Cardiac fibroblast (primary cell): ENCODE measurements at places on chromosomes 11 and 22.
A peak's percentile ranks its signal among the peaks of the same experiment; 100 is the strongest.

GRCh38 chr22:17489101-17489500 is 74.2 kb upstream of the SLC25A18 start:
- no peak for DNase-seq

- peak; percentile 90 for DNase-seq
Measured at GRCh38 chr22:37186228-37186996, 1.6 kb downstream of the C1QTNF6 start.

DNA sequence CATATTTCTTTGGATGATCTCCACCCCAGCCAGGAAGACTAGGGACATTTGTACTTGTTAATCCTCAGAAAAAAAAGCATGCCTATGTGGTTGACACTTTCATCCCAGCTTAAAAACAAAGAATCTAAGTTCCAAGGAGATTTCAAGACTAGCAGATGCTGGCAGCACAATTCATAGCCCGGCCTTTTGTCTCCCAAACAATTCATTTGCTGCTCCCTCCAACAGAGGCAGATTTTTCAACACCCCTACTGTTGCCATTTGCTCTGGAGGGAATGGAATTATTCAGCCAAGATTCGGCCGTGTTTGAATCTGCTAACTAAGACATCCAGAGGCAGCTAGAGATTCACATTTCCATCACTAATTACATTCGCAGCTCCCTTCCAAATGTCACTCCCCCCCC is 15.3 kb downstream of the P2RX3 start:
- no peak for DNase-seq

GRCh38 chr11:131894615-131895544 is 524.5 kb downstream of the NTM start:
- DNase-seq = no peak

GRCh38 chr11:17609291-17610084 is 62.4 kb downstream of the OTOG start:
- DNase-seq = no peak

GRCh38 chr22:41831383-41831782 is 1.5 kb upstream of the SREBF2 start:
- DNase-seq = peak; percentile 26

GRCh38 chr11:69221086-69221485 is 65.4 kb downstream of the SMIM38 start:
- DNase-seq = no peak

DNA sequence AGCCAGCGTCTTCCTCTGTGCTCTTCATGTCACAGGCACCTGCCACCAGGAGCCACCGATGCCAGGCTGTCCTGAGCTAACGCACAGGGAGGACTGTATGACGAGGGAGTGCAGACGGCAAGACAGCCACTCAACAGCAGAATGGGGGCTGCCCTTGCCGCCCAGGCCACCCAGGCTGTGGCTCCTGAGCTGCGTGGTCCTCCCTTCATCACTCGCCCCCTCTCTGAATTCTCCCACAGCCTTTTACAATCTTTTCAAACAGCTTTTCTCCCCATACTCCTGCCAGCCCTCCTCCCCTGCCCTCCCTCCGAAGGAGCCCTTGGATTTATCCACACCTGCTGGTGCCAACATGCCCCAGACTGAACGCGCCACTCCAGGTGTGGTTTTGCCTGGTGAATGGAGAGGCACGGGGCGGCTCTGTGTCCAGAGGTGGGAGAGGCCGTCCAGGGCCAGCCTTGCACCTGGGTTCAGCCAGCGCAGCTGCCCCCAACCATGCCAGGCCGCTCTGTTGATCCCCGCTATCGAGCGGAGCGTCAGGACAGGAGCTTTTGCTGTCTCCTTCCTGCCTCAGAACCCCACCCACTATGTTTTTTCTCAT is 22.0 kb downstream of the OVOL1 start:
- no peak for DNase-seq

DNA sequence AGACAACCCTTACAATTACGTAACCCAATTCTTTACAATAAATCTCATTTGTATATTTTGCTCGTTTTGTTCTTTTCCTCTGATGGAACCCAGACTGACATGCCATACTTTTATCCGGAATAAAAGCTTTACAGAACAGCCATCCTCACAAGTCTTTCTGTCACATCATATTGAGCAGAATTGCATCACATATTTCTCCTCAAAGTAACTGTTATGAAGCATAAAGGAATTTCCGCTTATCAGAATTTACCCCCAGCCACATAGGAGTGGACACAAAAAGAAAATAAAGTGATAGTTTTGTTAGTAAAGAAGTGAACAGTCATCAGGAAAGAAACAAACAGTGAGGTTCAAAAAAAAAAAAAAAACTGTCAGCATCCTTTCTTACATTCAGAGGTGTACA is 539.5 kb upstream of the LUZP2 start:
- no peak for DNase-seq

GRCh38 chr11:221539-221938 is 14.0 kb downstream of the RIC8A start:
- DNase-seq = no peak

DNA sequence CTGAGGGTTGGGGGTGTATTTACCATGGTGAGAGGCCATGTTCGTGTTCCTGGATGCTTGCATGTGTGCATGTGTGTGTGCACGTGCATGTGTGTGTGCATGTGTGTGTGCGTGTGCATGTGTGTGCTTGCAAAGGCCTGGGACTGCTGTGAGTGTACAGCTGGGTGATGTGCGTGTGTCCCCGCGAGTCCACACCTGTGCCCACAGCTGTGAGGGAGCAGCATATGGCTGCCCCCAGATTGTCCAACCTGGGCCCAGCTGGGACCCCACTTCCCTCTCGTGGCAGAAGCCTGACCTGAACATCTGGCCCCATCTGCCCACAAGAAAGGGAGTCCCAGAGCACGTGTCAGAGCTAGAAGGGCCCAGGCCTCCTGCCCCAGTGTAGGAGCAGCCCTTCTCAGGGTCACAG is 8.4 kb upstream of the CD248 start:
- no peak for DNase-seq

DNA sequence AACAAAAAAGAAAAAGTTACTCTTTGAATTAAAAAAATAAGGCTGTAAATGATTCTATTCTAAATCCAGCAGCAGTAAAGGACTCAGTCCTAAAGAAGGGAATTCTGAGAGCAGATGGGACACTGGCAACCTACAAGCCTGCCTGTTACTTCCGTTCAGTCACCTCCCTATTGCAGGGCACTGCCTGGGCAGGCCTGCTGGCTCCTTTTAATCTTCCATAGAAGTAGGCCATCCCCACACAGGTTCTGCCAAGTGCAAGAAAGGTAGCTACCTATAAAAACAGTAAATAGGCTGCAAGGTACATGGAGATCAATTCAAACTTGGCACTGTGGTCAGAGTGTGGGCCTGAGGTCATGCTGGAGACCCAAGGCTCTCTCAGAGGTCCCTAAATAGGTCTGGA is 136.4 kb downstream of the TRIM44 start:
- DNase-seq = no peak

DNA sequence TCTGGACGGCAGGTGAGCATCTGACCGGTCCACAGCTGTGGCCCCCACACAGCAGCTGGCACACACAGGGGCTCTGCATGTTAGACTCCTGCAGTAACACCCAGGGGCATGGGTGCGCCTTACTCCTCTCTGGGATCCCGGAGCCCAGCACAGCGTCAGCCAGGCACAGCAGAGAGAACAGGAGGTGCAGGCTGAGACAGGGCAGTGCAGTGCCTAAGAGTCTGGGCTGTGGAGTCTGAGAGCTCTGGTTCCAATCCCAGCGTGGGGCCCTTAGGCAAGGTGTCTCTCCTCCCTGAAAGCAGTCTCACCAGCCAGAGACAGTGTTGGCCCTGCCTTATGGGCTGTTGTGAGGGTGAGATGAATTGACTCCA is 2.3 kb downstream of the NUDT8 start:
- DNase-seq = no peak

DNA sequence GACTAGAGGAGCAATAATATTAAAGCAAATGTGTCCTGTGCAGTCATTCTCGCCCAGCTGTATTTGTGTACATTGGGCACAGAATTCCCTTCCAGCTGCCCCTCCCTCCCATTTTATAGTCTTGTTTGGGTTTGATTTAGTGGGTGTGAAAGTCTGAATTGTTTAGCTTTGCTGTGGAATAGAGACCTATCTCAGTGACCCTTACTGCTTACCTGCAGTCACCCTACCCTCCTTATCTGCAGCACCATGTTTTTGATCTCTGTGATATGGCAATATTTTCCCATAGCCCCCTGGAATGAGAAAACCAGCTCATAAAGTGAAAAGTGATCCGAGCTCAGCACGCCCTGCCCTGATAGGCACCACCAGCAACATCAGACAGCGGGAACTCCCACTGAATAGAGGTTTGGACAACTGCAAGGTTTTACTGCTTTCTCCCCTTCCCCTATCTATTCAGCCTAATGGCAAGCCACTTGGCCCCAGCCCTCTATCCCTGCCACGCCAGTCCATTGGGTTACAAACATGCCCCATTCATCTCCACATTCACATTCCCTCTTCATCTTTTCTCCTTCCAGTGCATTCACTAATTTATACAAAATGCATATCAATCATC is 199.0 kb downstream of the ETS1 start:
- no peak for DNase-seq

DNA sequence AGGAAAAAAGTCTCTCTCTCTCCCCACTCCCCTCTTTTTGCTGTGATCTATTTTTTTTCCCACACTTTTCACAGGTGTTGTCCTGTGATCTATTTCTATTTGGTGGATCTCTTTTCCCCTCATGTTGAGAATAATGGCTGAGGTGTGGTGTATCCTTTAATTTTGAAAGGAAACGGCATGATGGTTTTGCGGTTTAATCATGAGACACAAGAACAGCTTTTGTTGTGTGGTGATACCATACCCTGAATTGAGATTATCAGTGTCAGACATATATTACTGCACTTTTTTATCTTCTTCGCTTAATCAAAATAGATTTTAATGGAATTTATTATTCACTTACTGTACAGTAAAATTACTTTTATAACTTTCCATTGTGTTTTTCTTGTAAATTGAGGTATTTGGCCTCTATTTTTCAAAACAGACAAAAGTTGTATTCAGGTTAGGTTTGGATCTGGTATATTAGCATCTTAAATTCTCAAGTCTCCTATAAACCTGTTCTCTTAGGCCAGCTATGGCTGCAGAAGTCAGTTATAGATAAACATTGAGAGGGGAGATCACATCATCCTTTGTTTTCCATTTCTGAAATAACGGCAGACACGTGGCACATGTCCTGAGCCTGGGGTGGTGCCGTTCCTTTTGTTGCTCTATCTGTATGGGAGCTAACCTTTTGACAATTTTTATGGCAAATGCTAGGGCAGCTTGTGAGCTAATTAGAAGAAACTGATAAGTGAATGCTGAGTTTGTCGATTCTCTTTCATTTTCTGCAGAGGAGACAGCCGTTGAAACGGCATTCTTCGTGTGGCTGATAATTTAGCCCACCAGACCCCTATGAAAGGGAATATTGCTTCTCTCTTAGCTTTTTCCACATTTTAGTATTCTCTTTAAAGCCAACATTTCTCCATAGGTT is 25.8 kb downstream of the NF2 start:
- DNase-seq = no peak

DNA sequence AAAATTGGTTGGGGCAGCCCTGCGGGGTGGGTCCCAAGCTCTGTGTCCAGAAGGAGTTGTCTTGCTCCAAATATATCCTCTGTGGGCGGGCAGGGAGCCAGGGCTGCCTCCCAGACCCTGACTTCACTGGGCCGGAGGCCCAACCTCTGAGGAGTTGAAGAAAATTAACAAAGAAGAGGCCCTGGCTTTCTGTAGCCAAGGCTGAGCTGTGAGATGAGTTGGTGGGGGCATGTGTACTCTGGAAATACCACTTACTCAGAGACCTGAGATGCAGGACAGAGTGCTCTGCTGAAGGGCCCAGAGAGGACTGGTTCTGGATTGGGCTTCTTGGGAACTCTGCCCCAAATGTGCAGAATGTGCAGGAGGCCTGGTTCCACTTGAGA is 96.3 kb downstream of the SWAP70 start:
- peak; percentile 97 for DNase-seq

DNA sequence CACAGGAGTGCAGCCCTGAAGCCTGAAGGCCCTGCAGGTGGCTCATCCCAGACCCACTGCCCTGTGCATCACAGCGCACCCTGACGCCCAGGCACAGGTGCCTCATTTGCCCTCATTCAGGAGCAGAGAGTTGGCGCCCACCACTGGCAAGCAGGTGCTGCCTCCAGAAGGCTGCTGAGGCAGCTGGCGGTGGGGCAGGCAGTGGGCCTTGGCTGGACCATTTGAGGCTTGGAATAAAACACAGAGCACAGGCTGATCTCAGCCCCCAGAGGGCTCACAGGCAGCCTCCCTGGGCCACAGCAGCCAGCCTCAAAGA is 1151.9 kb downstream of the BRD1 start:
- DNase-seq = no peak

- DNase-seq = no peak
Measured at GRCh38 chr22:34395370-34395769, 475.1 kb upstream of the LARGE1 start.

DNA sequence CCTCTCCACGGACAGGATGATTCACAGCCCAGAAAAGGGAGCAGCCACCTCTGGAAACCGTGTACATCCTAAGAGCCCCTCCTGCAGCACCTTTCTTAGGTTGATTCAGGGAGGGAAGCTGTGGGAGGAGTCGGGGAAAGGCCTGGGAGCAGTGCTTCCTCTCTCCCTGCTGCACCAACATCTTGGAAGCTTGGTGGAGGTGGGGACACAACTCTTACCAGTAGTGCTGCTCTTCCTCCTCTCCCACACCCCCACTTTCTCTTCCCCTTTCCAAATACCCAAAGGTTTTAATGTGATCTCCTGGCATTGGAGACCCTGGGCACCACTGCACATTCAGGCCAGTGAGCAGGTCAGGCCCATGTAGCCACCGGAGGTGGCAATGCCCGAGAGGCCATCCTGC is 46.4 kb upstream of the HORMAD2 start:
- DNase-seq = no peak

DNA sequence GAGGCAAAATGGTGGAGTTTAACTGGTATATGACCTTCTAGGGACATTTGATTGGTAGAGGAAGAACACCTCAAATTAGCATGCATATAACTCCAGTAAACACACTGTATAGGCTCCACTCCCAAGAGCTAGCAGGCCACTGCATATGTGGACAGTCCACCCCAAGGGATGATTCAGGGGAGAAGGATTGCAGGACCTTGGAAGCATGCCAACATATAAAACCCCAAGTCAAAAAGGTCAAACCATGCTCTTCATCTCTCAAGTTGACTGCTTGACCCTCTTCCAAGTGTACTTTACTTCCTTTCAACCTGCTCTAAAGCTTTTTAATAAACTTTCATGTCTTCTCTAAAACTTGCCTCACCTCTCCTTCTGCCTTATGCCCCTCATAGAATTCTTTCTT is 459.9 kb upstream of the CCDC179 start:
- no peak for DNase-seq

DNA sequence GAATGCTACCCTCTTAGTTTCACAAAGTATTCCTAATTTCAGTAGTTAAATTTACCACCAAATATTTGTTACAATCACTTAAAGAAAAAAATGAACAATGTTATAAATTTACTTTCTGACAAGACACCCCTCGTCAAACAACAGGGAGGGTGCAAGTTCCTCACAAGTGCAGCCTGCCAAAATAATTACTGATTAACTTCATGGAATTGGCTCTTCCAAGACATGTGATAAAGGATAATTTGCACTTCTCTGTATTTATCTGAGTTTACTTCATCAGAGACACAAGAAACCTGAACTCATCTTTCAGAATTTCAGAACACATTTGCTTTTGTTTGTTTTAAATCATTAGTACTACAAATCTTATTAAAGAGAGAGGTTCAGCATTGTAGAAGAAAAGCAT is 66.5 kb downstream of the LARGE2 start:
- no peak for DNase-seq
